ENCODE measurements at places on chromosomes 7 and 10.

DNA sequence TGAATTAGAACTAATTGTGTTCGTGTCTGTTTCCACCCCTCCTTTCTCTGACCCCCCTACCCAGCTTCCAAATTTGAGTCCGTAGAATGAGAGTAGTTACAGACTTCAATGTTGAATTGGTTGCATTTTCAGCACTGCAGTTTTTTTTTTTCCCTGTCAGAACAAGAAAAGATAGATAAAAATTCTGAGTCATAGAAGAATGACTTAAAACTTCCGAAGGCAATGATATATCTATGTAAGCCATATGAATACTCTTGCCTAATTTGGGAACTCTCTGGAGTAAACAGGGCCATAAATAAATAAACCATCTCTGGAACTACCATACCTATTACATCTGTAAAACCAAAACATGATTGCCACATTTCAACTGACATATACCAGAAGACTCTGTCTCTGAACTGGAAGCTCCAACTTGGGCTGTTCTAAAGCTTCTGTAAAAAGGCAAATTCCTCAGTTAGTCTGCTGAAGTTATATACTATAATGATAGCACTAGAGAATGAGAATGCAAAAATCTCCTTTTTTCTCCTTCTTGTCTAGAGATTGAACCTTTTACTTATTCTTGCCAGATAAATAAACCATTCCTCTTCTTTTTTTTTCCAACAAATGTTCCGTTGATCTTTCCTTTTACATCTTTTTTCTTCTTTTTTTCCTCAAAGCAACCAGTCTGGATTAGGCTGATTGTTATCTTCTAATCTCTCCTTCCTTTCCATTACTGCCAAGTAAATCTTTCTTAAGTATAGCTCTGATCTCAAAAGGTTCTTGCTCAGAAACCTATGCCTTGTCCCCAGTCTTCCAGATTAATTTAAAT lies 23.5 kb downstream of the VCL start:
- no peak for DNase-seq

DNA sequence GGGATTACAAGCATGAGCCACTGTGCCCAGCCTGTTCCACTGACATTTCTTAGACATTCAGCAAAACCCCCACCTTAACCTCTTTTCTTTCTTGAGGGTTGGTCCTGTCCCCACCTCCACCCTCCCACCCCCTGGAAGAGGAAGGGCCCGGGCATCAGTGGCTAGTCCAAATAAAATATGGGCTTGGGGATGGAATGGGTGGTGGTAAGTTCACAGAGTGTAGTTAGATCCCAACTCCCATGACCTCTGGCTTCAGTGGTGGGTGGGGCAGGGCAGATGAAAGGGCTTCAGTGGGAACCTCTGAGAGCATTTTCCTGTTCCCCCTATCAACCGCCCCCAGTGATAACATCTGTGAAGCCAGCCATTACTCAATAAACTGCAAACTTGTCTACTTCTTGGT lies 9.8 kb downstream of the SFXN3 start:
- DNase-seq: no peak

GRCh38 chr7:47233996-47234395 lies 347.9 kb downstream of the TNS3 start:
- no peak for DNase-seq

DNA sequence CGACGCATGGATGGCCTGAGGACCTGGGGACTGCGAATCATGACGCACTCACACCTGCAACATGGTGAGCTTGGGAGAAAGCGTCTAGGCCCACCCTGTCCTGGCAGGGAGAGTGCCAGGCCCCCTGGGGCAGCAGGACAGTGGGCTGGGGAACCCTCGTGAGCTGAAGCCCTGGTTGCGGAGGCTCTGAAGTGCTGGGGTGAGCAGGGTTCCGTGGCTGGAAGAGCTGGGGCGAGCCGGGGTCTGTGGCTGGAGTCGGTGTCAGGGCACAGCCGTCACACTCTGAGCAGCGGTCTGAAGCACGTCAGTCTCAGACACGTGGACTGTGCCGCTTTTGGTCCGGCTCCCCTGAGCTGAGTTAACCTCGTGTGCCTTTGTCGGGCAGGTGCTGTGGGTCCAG lies 4.7 kb downstream of the SUN1 start:
- no peak for DNase-seq

- no peak for DNase-seq
Measured at GRCh38 chr7:121824276-121824675, 48.7 kb upstream of the PTPRZ1 start.

DNA sequence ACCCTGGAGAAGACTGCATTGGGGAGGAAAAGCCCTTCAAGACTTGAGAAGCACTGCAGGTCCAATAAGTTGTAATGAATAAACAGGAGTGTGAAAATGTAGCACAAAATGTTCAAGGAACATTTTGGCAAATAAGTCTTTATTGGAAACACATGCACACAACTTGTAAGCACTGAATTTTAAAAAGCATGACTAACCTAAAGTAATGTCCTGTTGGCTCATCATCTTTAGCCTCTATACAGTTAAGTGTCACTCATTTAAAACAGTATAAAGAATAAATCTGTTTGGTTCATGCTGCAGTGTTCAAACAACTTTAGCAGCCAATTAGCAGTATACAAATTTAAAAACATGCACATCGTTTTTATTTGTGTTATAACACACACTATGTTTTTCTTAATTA lies 108.6 kb downstream of the CDK6 start:
- no peak for DNase-seq

DNA sequence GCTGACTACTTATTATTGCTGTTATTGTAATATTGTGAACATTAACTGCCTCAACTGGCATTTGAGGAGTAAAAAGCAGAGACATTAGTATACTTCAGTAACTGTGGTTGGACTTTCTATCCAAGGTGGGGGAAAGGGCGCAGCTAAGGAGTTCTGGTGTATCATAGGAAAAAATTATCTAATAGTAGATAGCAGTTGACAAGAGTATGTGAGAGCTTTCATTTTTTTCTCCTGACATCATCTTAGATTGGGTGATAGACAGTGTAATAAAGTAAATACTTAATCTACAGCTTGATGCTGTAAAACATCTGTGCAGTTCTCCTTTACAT lies 68.9 kb downstream of the PHTF2 start:
- no peak for DNase-seq

DNA sequence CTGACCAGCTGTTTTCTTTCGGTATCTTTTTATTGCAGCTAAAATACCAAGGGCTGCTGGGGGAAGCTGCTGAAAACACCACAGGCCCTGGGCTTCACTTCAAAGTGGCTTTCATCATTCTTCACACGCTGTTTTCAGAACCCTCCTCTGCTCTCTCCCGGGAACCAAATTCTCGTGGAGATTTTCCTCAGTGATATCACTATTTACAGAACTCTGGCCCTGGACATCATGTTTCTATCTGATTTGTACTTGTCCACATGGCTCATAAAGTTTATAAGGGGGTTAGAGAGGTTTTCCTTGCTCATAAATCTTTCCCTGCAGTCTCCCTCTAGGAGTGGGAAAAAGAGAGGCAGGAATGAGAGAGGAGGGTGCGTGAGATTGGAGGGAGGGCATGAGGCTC lies 177.4 kb upstream of the NPVF start:
- DNase-seq: no peak

- DNase-seq: no peak
Measured at GRCh38 chr10:4473977-4474376, 352.0 kb upstream of the AKR1E2 start.

DNA sequence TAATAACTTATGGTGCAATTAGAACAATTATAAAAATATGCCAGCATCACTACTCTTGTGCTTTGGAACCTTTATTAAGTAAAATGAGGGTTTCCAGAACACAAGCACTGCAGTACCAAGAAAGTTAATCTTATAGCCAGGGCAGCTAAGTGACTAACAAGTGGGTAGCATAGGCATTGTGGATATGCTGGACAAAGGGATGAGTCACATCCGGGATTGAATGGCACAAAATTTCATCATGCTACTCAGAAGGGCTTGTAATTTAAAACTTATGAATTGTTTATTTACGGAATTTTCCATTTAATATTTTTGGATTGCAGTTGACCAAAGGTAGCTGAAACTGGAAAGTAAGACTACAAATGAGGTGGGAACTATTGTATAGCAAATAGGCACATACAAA lies 250.6 kb downstream of the C7orf25 start:
- no peak for DNase-seq

- DNase-seq: no peak
Measured at GRCh38 chr7:24704311-24704710, 53.0 kb downstream of the GSDME start.

Data from activated T-helper 1 cell treated with anti-CD3 and anti-CD28 coated beads, Interleukin-2, amount 50 U/mL, for 16 hours (primary cell).